Chondrocyte (in vitro differentiated cells): ENCODE measurements at places on chromosomes 5 and 9. TPM values are rescaled to one million over a fixed set of nuclear protein-coding genes. Genes with fewer than 3 reads are reported as not detected.

GRCh38 chr5:94191604-94192003, 426.8 kb downstream of the KIAA0825 start:
- H3K36me3 ChIP-seq, result no peaks in the 10 kb centered on the region
- no peaks in the 10 kb centered on the region for H3K27me3 ChIP-seq
- no peak for DNase-seq
- H3K27ac ChIP-seq, result no peak overlapping the region
- no peaks in the 10 kb centered on the region for H3K4me1 ChIP-seq

The S1PR3 gene
- 1.6 to 5.2 TPM (median 4.5 TPM) in 3 replicates for total RNA-seq

DNA sequence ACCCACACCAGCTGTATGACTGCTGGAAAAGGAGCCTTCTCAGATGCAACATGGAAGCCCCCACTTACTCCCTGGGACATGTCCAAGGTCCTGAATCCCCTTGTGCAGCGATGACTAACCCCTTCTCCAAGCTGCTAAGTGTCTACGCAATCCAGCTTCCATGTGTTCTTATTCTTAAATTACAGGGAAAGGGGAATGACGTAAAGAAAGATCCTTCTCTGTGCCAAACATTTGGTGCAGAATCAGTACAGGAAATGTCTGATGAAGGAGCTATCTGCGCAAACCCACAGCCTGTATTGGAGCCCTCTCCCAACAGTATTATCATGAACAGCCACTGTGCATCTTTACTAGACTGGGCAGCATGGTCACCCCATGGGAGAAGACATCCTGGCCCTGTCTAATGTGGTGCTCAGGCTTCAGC, 183.2 kb downstream of the FRMD3 start:
- H3K4me3 ChIP-seq, result no peak overlapping the region
- no peaks in the 10 kb centered on the region for H3K4me1 ChIP-seq
- H3K27ac ChIP-seq, result no peak overlapping the region
- no peaks in the 10 kb centered on the region for H3K27me3 ChIP-seq
- DNase-seq, result no peak

DNA sequence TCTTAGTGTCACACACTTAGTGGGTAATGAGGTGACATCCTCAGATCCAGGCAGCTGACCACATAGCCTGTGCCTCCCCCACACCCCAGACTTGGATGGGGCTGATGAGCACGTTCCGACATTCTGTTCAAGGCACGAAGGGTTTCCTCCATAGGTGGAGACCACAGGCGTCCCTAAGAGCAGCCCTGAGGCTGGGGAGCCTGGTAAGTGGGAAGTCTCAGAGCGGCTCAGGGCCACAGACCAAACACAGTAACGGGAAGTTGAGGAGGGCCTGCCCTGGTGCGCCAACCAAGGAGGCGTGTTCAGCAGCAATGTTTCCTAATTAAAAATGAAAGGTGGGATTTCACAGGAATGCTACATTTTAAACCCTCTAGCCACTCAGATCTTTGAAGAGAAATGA, 102.3 kb upstream of the PHYKPL start:
- H3K36me3 ChIP-seq, result no peaks in the 10 kb centered on the region
- peak; percentile 68 for DNase-seq
- H3K27ac ChIP-seq, result no peak overlapping the region
- H3K4me1 ChIP-seq, result peaks cover 12% of the 10 kb centered on the region
- H3K4me3 ChIP-seq, result no peak overlapping the region

- H3K4me3 ChIP-seq, result peak overlapping the region; percentile 34
- DNase-seq, result no peak
- H3K27ac ChIP-seq, result peak overlapping the region; percentile 80
- no peaks in the 10 kb centered on the region for H3K36me3 ChIP-seq
- peaks cover 57% of the 10 kb centered on the region for H3K4me1 ChIP-seq
- H3K27me3 ChIP-seq, result no peaks in the 10 kb centered on the region
Observed at GRCh38 chr5:54457094-54457862, 1.8 kb downstream of the HSPB3 start.

DNA sequence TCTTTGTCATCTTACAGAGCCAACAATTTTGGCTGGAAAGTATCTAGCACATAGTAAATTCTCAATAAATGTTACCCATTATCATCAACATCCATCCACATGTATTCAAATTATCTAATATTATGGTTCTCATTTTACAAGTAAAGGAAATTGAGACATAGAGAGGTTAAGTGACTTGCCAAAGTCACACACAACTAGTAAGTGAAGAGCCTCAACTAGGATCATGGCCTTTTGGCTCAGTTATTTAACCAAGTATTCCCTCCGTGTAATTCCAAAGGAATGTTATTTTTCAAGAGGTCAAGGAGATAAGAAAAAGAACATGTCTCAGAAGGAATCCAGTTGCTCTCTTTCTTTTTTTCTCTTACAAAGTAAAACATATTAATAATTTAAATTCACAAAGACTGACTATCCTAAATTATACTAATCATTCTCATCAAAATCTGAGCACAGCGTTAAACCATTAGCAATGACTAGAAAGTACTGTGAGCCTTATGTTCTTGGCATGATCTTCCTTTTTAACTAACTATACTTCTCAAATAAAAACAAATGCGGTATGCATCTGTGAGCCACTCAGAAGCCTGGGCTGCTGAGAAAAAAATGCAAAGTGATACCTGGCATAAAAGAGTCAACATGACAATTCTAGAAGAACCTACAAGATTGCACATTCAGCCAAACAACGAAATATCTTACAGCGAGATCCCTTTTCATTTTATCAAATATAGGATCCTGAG, 350.9 kb downstream of the GLIS3 start:
- peaks cover 14% of the 10 kb centered on the region for H3K4me1 ChIP-seq
- H3K27ac ChIP-seq, result peak overlapping the region; percentile 15
- no peaks in the 10 kb centered on the region for H3K27me3 ChIP-seq
- no peak for DNase-seq

The TMEM252 gene
- total RNA-seq, result not detected in 3 replicates

DNA sequence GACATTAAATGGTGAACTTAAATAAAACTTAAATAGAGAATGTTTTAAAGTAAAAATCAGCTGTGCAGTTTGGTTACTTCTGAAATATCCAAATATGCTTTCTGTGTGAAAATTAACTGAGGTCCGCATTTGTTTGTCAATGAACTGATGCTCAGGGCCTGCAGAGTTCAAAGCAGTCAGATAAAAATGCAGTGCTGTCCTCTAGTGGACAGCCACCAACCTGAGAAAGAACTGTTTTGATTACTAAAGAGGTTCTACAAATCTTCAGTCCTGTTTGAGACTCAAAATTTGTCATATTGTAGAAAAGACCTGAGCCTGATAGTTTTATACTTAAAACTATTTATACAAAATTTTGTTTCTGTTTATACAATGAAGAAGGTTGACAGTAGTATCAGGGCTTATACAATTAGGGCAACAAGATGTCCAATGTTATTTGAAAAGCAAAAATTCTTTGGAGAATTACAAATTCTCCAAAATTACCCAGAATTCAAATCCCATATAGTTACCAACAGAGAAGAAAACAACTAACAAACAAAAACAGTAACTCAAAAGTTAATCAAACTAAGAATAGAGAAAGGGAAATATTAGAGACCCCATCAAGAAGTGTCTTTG, 232.3 kb upstream of the TBCA start:
- DNase-seq, result no peak
- no peak overlapping the region for H3K4me3 ChIP-seq
- H3K27ac ChIP-seq, result no peak overlapping the region

- DNase-seq, result peak; percentile 60
- no peak overlapping the region for H3K27ac ChIP-seq
- peaks cover 7% of the 10 kb centered on the region for H3K4me1 ChIP-seq
- peaks cover 79% of the 10 kb centered on the region for H3K27me3 ChIP-seq
Observed at GRCh38 chr5:135467051-135467625, 15.0 kb upstream of the TIFAB start.

DNA sequence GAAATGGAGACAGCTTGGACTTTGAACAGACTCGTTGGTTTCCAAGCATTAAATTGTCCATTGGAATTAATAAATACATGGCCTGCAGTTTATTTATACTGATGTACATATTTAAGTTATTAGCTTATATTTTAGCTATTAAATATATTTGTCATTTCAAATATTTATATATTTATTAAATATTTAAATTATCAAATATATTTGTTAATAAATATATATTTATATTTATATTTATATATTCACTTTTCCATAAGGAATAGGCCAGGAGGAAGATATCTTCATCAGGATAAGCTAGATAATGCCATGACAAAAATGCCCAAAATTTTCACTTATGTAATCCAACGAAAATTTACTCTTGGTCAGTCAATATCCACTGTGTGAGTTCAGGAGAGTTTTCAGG, 229.9 kb downstream of the ZNF608 start:
- H3K36me3 ChIP-seq, result no peaks in the 10 kb centered on the region
- peaks cover 2% of the 10 kb centered on the region for H3K27me3 ChIP-seq
- no peak for DNase-seq
- H3K27ac ChIP-seq, result no peak overlapping the region
- peaks cover 42% of the 10 kb centered on the region for H3K4me1 ChIP-seq

DNA sequence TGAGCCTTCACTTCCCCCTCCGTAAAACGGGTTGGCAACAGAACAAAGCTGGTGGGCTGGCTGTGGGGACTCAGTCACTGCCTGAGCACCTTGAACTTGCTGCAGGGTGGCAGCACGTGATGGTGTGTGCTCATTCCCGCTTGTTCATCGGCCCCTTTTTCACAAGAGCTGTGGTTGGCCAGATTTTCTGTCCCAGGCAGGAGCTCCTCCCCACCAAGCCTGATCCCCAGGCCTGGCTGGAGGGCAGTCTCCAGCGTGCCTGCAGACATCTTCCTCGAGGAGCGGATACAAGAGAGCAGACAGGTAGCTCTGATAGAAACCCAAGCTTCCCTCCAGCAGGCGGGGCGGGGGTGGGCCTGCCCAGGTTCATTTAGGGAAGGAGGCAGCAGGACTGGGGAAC, 61.9 kb upstream of the ORM1 start:
- H3K27me3 ChIP-seq, result no peaks in the 10 kb centered on the region
- H3K4me3 ChIP-seq, result no peak overlapping the region
- no peak for DNase-seq
- peaks cover 9% of the 10 kb centered on the region for H3K36me3 ChIP-seq
- no peaks in the 10 kb centered on the region for H3K4me1 ChIP-seq

DNA sequence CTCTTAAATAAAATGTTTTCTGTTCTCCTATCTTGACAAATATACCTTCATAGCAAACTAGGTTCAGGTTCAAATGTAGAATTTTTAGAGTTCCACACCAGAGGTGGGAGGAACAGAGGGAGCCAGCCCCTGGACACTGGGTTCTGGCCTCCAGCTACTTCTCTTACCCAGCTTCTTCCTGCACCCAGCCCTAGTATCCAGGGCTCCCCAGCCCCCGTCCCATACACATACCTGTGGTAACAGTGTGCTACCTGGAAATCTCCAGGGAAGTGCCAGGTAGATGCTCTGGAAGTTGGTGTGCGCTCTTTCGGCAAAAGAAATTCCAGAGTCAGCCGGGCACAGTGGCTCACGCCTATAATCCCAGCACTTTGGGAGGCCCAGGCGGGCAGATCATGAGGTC, 33.9 kb upstream of the IL6ST start:
- H3K36me3 ChIP-seq, result no peaks in the 10 kb centered on the region
- H3K4me1 ChIP-seq, result peaks cover 10% of the 10 kb centered on the region
- DNase-seq, result no peak

The HOMER1 gene
- 14.3 to 19.1 TPM (median 15.8 TPM) in 3 replicates for total RNA-seq

DNA sequence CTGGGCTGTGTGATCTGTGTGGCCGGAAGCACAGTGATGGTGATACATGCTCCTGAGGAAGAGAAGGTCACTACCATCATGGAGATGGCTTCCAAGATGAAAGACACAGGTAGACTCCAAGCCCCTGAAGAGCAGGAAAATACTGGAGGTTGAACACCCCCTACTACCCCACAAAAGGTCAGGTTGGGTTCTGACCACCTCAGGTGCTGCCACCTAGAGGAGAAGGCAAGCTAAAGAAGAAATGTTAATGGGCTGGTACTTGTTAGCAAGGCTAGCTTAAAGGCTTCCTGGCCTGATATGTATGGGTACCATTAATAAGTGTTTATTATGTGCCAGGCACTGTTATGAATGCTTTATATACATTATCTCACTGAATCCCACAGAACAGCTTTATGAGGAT, 11.7 kb downstream of the NIPAL4 start:
- H3K27ac ChIP-seq, result no peak overlapping the region
- H3K27me3 ChIP-seq, result no peaks in the 10 kb centered on the region
- H3K36me3 ChIP-seq, result peaks cover 3% of the 10 kb centered on the region
- peaks cover 22% of the 10 kb centered on the region for H3K4me1 ChIP-seq
- no peak for DNase-seq
- H3K4me3 ChIP-seq, result no peak overlapping the region

The GARIN3 gene
- total RNA-seq, result not detected in 3 replicates

The NRG2 gene
- 0.13 to 0.39 TPM (median 0.27 TPM) in 3 replicates for total RNA-seq

DNA sequence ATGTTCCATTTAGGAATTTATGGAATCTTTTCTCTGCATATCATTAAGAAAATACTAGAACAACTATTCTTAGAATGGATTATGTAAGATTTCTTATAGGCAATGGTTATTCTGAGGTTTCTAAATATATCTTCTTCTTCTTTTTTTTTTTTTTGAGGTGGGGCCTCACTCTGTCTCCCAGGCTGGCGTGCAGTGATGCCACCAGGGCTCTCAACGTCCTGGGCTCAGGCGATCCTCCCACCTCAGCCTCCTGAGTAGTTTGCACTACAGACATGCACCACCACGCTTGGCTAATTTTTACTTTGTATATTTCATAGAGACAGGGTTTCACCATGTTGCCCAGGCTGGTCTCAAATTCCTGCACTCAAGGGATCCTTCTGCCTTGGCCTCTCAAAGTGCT, 137.2 kb downstream of the SREK1 start:
- no peak for DNase-seq
- no peaks in the 10 kb centered on the region for H3K36me3 ChIP-seq
- H3K4me1 ChIP-seq, result no peaks in the 10 kb centered on the region
- no peak overlapping the region for H3K27ac ChIP-seq
- H3K4me3 ChIP-seq, result no peak overlapping the region

The CNTFR gene
- total RNA-seq, result 0.12 TPM in 1 of 3 replicates, not detected in the others

GRCh38 chr5:6424110-6424659, 24.5 kb upstream of the UBE2QL1 start:
- no peak overlapping the region for H3K27ac ChIP-seq
- no peak for DNase-seq
- H3K36me3 ChIP-seq, result no peaks in the 10 kb centered on the region
- H3K27me3 ChIP-seq, result peaks cover 17% of the 10 kb centered on the region
- H3K4me3 ChIP-seq, result no peak overlapping the region
- peaks cover 3% of the 10 kb centered on the region for H3K4me1 ChIP-seq

DNA sequence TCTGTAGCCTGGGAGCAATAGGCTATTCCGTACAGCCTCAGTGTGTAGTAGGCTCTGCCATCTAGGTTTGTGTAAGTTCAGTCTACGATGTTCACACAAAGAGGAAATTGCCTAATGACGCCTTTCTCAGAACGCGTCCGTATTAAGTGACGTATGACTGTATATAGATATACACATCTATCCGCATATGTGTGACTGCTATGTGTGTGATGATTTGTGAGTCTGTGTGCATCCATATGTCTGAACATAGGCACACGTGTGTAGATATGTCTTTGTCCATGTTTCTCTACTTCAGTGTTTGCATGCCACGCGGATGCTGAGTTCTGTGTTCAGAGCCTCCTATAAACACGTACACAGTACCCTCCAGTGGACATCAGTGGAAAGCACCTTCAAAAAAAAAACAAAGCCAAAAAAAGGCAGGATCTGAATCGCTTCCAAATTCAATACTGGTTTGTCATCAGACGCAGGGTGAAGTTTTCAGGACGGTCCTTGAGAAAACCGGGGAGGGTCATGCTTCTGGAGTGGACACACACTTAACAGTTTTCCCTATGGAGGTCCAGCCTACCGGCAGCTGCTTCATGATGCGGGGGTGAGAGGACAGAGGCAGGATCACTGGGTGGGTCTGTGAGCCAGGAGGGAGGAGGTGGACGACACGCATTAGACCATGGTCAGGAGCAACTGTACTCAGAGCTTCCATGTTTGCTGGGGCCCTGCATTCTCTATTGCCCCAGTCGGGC, 29.5 kb upstream of the ALDH1B1 start:
- H3K4me1 ChIP-seq, result peaks cover 58% of the 10 kb centered on the region
- H3K4me3 ChIP-seq, result peak overlapping the region; percentile 49
- DNase-seq, result no peak
